ENCODE measurements at places on chromosomes 5 and 9.

GRCh38 chr5:169083394-169084018 is 217.4 kb downstream of the SLIT3 start:
- no peak for DNase-seq

DNA sequence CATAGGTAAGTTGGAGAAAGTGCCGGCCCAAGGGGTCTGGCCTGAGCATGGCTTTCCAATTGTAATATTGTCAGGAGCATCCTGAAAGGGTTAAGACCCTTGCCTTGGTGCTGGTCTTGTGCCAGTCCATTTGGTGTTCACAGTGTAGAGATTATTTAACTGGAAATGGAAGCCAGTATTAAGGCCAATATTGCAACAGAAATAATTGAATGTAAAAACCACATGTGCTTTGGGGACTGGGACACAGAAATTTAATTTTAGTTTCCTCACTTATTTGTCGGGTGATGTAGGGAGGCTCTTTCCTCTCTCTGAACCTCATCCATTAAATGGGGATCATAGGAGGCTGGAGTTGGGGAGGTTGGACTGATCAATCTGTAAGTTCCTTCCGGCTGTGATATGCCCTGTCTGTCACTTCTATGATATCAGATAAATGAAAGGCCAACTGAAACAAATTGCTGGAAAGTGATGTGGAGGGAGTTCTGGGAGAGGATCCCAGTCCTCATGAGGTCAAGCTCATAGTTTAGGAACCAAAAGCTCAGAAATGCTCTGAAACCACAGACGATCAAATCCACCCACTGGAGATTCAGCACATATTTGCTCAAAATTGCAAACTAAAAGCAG is 54.8 kb upstream of the COL15A1 start:
- no peak for DNase-seq

GRCh38 chr9:114051281-114051680 is 26.8 kb downstream of the AMBP start:
- no peak for DNase-seq

DNA sequence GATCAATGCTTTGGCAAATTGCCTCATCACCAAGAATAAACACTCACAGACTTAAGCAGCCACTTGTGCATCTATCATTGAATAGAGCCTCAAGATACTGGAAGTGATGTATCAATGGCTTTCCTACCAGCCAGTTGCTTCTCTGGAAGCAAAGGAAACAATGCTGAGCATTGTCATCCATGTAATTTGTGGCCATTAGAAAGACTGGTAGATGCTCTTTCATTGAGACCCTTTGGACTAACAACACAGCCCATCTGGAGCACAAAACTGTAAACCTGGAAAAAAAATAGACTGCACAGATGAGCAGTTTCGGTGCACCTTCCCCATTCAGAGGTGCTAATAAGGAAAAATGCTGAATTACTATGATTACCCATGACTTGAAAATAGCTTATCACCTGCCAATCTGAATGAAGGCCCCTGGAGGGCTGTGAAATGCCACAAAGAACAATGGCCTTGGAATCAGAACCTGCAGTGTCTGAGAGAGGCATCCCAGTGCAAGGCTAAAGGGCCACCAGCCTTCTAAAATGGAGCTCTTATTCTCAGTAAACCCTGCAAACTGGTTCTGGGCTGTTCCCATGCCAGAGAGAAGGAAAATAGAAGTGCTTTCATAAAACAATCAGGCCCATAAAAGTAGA is 127.5 kb downstream of the RFK start:
- DNase-seq = no peak

DNA sequence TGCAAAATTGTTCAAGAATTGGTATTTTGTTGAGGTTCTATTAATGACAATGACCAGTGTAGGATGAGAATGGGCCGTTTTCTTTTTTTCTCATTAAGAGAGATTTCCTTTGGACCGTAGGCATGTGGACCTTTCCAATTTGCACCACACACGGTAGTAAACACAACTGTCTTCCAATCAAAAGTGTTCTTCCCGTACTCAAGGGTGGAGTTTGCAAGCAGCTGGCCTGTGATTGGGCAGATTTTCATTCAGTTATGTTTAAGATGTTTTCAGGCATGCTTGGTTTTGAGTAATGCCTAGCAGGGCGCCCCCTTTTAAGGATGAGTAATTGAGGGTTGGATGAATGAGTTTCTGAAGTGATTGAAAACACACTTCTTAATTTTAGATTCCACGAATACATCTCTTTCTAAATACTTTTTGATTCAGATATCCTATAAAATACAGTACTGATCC is 2.5 kb downstream of the KDM3B start:
- no peak for DNase-seq
